Endothelial cell of coronary artery (primary cell): ENCODE measurements at places on chromosomes 6 and 20. TPM values are rescaled to one million over a fixed set of nuclear protein-coding genes. Genes with fewer than 3 reads are reported as not detected.

The TTK gene
- 7.6 and 17.1 TPM in 2 replicates for total RNA-seq

The EXOC2 gene
- total RNA-seq: 41.0 and 43.0 TPM in 2 replicates

The VWA7 gene
- 0.09 TPM in 1 of 2 replicates, not detected in the other for total RNA-seq

The SLC44A4 gene
- under 0.01 TPM in 1 of 2 replicates, not detected in the other for total RNA-seq

The C20orf144 gene
- total RNA-seq: 0.09 TPM in 2 replicates

The SLC52A3 gene
- under 0.01 TPM in 1 of 2 replicates, not detected in the other for total RNA-seq

The IL17A gene
- not detected in 2 replicates for total RNA-seq

The EPHA7 gene
- total RNA-seq: 0.09 and 0.54 TPM in 2 replicates

The DUSP15 gene
- not detected in 2 replicates for total RNA-seq

The DHX16 gene
- total RNA-seq: 36.8 and 41.7 TPM in 2 replicates

The PTPN1 gene
- total RNA-seq: 41.4 and 47.2 TPM in 2 replicates

The SLC12A5 gene
- total RNA-seq: 0.19 and 0.63 TPM in 2 replicates

The RRAGD gene
- 0.09 TPM in 2 replicates for total RNA-seq

The IL22RA2 gene
- not detected in 2 replicates for total RNA-seq

The CST4 gene
- total RNA-seq: not detected in 2 replicates

The ENPP1 gene
- 0.47 and 2.1 TPM in 2 replicates for total RNA-seq

The FRK gene
- under 0.01 and 0.09 TPM in 2 replicates for total RNA-seq

The RHAG gene
- not detected in 2 replicates for total RNA-seq

The GPSM3 gene
- 4.2 and 5.5 TPM in 2 replicates for total RNA-seq

The IYD gene
- not detected in 2 replicates for total RNA-seq

The MAS1 gene
- not detected in 2 replicates for total RNA-seq

The GSTA3 gene
- not detected in 2 replicates for total RNA-seq

The FAM83D gene
- 9.0 and 28.2 TPM in 2 replicates for total RNA-seq

The ALDH8A1 gene
- total RNA-seq: 0.18 and 0.38 TPM in 2 replicates

The PLA2G7 gene
- 0.27 TPM in 1 of 2 replicates, not detected in the other for total RNA-seq

The SAMD5 gene
- total RNA-seq: 0.28 and 1.2 TPM in 2 replicates

The SPTLC3 gene
- total RNA-seq: 0.09 and 0.85 TPM in 2 replicates

The CSNK2A1 gene
- total RNA-seq: 104 and 116 TPM in 2 replicates

The ERVFRD-1 gene
- total RNA-seq: not detected in 2 replicates

The ACTL10 gene
- total RNA-seq: 1.6 and 3.1 TPM in 2 replicates

The KIZ gene
- total RNA-seq: 4.1 and 7.1 TPM in 2 replicates

The ETV7 gene
- 0.27 and 0.47 TPM in 2 replicates for total RNA-seq
